ENCODE measurements at places on chromosomes 7 and 10.

GRCh38 chr7:44059219-44060090 is 5.9 kb downstream of the PGAM2 start:
- DNase-seq = no peak

- DNase-seq = no peak
Measured at GRCh38 chr7:56051053-56051338, 248 bp downstream of the PSPH start.

GRCh38 chr10:113049881-113050280 is 99.8 kb downstream of the TCF7L2 start:
- no peak for DNase-seq

DNA sequence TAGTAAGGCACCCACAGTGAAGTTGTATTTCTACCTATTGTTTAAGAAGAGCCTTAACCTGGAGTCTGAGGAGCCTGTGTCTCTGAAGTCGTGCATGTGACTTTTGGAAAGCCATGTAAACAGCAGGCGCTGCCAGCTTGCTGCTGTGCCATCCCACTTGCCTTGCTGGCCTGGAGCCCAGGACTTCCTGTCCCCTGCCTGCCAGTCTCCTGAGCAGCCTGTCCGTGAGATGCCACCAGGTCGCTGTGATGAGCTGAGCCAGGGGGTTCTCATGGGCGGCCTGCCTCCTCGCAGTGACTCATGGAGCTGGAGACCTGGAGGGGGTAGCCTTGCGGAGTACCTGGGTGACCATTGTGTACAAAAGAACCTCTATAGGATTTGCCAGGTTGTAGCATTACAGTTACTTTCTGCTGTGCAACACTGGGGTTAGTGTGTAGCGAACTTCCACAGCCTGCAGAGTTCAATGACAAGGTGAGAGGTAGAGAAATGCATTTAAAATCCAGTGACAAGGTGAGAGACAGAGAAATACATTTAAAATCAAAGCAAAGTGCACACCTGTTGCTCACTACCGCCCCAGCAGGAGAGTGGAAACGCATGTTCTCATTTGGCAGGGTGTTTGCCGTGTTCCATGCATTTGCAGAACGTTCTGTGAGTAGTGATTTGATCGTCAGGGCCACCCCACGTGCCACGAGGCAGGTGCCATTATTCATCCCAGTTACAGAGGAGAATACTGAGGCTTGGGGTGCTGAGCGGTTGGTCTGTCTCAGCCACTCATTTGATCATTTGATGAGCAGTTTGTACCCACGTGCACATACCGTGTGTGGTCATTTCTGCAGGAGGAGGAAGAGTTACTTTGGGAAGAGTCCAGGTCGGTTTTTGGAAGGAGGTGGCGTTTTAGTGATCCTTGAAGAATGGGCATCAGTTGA is 36.6 kb upstream of the BHLHA15 start:
- DNase-seq = no peak

GRCh38 chr7:17123020-17123419 is 175.4 kb upstream of the AHR start:
- peak; percentile 12 for DNase-seq

- no peak for DNase-seq
Measured at GRCh38 chr10:78920011-78920410, 148.8 kb upstream of the ZMIZ1 start.

GRCh38 chr10:62545160-62546066 is 171.2 kb downstream of the ZNF365 start:
- no peak for DNase-seq

DNA sequence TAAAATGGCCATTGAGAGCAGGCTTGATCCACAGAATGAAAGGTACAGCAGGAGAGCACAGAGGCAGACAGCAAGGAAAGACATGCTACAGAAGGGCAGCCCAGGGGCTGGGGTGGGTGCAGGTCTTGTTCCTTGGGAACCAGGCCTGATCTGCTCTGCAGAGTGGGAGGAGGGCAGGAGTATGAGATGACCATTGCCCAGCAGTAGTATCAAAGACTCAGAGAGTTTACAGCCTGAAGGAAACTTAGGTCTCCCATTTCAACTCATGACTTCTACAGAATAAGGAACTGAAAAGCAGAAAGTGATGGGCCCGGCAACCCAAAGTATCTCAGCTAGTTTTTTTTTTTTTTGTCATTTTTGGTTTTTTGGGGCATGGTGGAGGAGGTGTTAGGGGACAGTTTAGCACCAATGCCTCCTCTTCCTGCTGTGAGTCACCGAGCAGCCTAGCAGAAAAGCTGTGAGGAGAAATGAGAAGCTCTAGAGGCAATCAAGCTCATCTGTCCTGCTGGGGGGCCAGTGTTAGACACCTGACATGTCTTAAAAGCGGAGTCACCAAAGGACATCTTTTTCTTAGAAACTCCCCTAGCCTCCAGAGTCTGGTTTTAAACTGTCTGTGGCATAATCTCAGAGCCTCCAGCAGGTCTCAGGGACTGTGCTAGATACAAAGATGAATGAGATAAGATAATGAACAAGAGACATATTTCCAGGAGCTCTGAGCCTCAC is 34.3 kb upstream of the HERPUD2 start:
- no peak for DNase-seq

- no peak for DNase-seq
Measured at GRCh38 chr10:113084031-113084430, 134.0 kb downstream of the TCF7L2 start.

GRCh38 chr10:58201704-58202103 is 66.0 kb downstream of the IPMK start:
- DNase-seq = no peak

DNA sequence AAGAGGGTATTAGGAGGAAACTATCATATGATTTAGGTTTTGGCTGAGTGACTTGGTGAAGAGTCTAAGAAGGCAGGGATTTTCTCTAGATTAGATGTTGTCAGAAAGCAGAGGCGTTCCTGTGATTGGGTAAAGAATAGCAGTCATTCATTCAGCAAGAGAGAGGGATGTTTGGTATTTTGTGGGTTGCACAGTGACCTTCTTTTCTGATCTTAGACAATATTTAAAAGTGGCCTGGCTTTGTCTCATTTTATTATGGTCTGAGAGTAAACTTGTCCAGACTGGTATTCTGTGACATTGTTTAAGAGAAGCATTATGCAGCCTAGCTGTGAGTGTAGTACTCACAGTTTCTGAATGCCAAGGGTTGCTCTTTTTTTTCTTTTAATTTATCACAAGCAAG is 18.5 kb downstream of the HYAL4 start:
- no peak for DNase-seq

DNA sequence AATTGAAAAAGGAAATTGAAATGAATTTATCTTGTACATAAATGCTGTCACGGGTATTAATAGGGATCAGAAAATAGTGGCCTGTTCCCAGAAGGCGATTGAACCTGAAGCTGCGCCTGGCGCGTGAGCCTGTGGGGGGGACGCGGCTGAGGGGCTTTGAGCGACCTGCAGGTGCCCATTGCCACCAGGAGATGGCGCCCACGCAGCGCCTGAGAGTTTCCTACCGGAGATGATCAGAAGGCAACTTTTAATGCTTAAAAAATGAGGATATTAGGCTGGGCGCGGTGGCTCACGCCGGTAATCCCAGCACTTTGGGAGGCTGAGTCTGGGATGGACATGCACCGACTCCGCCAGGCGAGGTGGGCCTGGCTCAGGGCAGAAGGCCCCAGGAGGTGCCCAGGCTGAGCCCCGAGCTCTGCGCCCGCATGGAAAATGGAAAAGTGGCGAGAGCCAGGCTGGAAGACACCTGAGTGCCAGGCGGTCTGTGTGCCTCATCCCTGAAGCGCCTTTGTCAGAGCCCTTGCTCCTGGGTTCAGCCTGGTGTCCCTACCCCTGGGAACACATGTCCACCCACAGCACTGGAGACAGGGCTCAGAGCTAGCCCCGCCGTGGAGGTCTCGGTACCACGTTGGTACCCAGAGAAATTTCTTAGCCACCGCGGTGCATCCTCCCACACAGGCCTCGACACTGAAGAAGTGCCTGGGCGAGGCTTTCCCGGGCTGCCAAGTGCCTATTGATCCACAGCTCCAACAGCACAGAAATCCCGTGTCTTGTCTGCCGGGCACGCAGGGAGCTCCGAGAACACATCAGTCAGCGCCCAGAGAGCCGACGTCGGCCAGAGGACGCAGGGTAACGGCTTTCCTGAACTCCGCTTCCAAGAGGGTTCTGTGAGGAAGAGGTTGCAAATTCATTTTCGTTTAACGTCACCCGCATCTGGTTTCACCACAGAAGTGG is 117.4 kb downstream of the INPP5A start:
- DNase-seq = peak; percentile 75

- DNase-seq = no peak
Measured at GRCh38 chr7:156041398-156041797, 229.1 kb upstream of the SHH start.

GRCh38 chr10:71696628-71697326 is 22.8 kb downstream of the C10orf105 start:
- peak; percentile 84 for DNase-seq

GRCh38 chr10:129832573-129833467 is 131.3 kb downstream of the EBF3 start:
- DNase-seq = no peak

All from urothelium cell line (cell line).